Stimulated activated CD8-positive, alpha-beta memory T cell treated with anti-CD3 and anti-CD28 coated beads, Interleukin-15, amount 100 ng/mL, for 48 hours (primary cell): ENCODE measurements at places on chromosomes 13 and 19.
A peak's percentile ranks its signal among the peaks of the same experiment; 100 is the strongest.

DNA sequence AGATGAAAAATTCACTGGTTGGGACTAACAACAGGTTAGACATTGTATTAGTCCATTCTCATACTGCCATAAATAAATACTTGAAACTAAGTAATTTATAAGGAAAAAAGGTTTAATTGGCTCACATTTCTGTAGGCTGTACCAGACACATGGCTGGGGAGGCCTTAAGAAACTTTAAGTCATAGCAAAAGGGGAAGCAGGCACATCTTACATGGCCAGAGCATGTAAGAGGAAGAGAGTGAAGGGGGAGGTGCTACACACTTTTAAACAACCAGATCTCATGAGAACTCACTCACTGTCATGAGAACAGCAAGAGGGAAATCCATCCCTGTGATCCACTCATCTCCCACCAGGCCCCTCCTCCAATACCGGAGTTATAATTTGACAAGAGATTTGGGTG is 125.9 kb downstream of the SUCLA2 start:
- no peak for DNase-seq

DNA sequence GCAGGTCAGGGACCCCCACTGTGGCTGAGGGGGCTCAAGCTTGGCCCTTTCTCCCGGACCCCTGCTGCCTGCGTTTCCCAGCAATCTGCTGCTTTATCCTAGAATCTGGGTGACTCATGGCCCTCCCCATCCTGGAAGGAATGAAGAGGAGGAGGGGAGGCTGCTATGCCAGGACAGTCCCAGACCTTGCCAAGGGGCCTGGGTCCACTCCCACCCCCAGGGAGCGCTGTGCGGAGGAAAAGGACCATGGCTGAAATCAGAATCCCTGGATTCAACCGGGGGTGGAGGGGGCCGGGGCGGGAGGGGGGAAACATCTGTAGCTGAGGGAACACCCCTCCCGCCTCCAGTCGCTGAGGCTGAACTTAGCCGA is 20.5 kb downstream of the ZNF114 start:
- no peak for DNase-seq

- DNase-seq: no peak
These were observed 10.2 kb downstream of the N4BP2L2 start for GRCh38 chr13:32528358-32528757.

DNA sequence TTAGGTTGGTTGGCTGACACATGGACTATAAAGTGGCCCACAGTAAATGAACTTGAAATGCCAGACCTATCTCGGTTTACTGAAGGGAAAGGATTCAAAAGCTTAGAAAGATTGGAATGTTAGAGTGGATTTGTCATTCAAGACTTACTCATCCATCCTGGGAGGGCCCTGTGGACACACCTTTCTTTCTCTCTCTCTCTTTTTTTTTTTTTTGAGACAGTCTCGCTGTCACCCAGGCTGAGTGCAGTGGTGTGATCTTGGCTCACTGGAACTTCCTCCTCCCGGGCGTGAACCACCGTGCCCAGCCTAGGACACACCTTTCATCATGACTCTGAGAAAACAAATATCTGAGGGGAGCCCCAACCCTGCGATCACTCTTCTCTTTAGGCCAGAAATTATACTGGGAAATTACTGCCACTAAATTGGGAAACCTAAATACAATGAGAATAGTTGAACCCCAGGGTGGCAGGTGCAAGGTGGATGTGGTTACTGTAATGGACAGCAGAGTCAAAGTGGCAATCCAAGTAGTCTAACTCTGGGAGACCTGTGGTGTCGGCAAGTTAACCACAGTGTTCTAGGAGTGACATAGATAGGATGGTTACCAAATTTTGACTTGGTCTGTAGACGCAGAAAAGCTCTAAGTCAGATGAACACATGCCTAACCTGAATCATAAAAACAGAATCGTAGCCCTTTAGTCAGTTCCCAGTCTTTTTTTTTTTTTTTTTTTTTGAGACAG is 47.1 kb upstream of the ZMYM5 start:
- no peak for DNase-seq

- no peak for DNase-seq
These were observed 894.2 kb upstream of the ATXN8OS start for GRCh38 chr13:69213396-69213795.

- DNase-seq: no peak
These were observed at the start of gene ADAMTS10 for GRCh38 chr19:8610041-8610935. Gene ADAMTS10 (minus strand): TSS chr19:8610715. CDS start chr19:8605710, 5,005 bp downstream.

DNA sequence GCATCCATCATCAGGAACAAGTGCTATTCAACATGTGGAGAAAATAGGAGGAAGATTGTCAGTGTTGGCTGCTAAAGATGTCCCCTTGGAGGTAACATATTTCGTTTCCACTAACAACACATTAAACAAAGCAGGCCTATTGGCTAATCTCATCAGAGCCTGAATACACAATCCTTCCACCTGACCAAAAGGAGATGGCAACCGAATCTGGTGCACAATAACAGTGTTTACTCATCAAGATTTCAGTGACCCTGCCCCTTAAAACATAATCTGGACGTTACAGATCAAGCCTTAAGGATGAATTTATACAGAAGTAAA is 582.5 kb downstream of the EFNB2 start:
- no peak for DNase-seq

DNA sequence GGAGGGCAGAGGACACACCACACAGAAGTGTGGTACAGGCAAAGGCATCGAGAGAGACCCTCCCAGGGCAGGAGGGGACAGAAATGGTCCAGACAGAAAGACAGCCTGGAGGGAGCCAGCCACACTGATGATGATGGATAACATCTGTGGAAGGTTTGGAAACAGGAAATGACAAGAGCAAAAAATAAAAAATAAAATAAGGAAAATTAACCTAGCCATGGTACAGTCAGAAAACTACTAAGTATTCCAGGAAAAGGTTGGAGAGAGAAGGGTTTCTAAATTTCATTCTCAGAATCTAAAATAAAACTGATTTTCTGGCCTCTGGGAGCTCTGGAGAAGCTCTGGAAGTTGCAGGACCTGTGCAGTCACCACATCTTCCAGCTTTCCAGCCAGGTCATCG is 115.2 kb upstream of the VSTM2B start:
- no peak for DNase-seq

DNA sequence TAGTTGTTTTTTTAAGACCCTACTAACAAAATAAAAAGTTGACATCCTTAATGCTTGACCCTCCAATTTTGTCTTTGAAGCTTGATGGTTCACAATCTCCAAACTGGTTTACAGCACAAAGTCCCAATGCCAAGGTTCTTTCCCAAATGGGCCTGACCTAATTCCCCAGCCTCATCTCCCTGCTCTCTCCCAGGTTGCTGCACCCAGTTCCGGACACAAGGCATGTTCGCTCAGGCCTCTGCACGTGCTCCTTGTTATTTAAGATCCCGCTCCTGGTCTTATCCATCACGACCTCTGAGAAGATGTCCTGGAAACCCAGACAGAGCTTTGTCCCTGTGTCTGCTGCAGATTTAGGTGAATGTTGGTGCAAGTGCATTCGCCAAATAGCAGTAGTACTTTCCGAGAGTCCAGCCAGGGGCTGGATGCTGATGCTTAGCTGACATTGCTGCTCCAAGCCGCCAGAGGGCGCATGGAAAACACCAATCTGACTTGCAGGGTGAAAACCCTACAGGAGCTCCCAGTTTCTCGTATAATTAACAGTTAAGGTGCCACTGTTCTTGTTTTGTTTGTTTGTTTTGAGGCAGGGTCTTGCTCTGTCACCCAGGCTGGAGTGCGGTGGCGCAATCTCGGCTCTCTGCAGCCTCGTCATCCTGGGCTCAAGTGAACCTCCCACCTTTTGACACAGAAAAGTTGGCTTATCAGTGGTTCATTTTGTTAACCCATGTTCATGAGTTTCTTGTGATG is 18.5 kb downstream of the LYPD3 start:
- DNase-seq: peak; percentile 49

DNA sequence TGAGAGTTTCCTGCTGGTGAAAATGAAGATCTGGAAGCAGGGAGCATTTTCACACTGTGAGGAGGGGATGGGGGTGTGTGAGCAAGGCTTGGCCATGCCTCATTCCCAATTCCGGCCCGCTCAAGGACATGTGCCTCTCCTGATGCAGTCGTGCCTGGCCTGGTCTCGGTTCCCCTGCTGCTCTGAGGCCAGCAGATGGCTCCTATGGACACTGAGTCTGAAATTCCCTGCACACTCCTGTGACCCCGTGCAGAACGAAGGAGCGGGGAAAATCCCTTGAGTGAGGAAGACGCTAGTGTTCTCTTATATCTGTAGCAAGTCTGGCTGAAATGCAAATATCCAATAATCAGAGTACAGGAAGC is 363 bp upstream of the ZNF763 start:
- DNase-seq: no peak

DNA sequence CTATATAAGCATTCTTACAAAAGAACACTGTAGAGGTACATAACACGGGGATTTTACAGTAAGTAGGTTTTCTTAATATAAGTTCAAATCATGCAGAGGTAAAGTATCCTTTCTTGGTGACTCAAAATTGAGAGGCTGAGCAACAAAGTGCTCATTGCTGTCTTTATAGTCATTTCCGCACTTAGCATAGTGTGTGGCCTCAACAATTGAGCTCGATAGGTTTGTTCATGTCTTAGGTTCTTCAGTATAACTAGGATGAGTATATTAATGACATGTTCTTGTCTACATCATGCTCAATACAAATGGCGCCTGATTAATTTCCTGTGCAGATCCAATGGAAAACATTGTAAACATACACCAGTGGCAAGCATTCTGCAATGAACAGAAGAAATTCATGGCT is 1.4 kb downstream of the WDFY2 start:
- no peak for DNase-seq

GRCh38 chr19:30880151-30880550 is 469.1 kb downstream of the TSHZ3 start:
- DNase-seq: no peak

GRCh38 chr19:1471010-1471514 is 8.0 kb downstream of the C19orf25 start:
- DNase-seq: no peak

DNA sequence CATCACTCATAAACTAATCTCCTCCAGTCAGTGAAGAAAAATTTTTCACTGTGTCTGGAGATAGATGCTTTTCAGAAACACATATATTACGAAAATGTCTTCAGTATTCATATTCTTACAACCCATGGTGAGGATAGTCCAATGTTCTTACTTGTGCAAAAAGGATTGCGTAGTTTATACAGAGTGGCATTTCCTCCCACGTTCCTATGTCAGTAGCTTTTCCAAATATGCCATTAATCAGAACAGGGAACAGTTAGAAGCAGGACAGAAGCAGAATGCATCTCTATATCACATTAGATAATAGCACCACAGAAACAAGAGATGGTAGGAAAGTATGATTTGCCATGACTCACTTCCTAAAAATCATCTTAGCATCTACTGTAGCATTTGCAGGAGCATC is 282.9 kb downstream of the SLITRK5 start:
- DNase-seq: no peak

- no peak for DNase-seq
These were observed 305.1 kb downstream of the KCNRG start for GRCh38 chr13:50320271-50320862.

DNA sequence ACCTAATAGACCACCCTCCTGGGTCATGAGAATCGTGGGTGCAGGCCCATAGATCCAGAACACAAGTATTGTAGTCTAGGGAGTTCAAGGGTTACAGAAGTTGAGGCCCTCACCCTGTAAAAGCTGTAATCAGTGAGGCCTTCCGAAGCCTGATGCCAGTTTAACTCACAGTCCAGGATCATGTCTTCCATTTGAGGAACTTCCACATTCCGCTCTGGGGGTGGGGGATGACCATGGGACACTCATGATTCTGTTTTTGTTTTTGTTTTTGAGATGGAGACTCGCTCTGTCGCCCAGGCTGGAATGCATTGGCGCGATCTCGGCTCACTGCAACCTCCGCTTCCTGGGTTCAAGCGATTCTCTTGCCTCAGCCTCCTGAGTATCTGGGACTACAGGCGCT is 1.7 kb upstream of the RASIP1 start:
- no peak for DNase-seq

DNA sequence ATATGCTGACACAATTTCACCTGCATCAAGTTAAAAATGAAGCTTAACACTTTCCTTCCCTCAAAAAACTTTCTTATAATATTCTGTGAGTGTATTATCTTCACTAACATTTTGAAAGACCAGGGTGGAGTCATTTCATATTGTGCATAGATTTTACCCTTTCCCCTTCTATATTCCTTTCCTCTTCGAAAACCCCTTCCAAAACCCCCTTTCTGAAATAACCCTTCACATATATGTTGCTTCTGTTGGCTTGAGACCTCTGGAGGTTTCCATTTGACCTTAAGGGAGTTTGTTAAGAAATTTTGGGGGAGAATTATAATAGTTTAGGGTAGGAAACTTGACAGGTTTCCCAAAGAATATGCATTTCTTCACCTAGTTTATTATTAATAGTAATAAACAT is 489.6 kb upstream of the MIR17HG start:
- no peak for DNase-seq

DNA sequence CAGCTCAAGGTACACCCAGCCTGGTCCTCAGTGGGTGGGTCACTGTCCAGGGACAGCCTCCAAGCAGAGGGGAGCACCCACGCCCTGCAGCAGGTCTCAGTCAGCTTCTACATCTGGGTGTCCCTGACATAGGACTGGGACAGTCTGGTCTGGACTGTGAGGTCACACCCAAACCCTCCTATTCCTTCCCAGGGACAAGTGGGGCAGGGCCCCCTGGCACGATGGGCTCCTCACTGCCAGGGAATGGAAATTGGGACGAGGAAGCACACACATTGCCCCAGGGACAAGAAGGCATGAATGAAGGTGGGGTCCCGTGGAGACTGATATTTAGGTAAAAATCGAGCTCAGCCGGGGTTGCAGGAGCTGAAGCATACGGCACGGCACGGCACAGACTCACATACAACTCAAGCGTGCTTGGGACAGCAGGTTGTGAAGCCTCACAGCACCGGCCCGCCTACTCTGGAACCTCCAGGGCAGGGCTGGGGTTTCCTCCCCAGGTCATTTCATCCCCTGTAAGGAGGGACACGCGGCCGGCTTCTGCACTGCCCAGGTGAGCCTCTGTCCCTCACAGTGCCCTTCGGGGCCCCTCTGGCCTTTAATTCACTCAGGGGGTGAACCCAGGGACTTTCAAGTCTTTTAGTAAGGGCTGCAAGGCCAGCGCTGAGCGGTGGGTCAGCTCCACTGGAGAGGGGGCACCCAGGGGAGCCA is 3.5 kb downstream of the PNMA8B start:
- DNase-seq: no peak

DNA sequence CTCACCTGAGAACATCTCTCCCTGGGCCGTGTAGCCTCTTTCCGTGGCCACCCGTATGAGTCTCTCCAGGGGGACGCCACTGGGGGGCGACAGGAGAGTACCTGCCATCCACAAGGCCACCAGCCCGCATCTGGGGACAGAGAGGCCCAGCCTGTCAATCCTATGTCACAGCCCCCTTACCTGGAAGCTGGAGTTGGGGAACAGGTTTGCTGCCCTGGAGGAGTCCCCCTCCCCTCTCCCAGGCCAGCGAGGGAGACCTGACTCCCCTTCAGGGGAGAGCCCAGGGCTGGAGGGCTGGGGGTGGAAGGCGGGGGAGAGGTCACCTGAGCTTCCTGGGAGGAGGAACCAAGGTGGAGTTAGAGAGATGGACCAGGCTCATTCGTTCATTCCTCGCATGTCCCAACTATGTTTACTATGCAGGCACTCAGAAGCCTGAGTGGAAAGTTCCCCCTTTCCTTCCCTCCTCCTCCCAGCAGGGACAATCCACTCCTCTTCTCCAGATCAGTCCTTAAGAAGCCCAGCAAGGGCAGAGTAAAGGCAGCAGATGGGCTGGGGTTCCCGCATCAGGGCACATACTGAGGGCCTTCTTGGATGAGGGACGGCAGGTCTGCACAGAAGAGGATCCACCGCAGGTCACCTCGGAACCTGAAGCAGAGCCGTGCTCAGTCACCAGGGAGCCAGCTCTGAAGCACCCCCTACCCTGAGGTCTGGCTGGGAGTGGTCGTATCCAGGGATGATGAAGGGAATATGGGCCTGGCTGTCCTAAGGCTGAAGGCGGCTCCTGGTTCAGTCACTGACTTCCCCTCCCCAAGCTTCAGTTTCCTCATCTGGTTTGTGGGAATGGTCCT is 5.5 kb downstream of the ACTMAP start:
- DNase-seq: no peak
